Erythroblast (primary cell): ENCODE measurements at places on chromosomes 6 and 20.

DNA sequence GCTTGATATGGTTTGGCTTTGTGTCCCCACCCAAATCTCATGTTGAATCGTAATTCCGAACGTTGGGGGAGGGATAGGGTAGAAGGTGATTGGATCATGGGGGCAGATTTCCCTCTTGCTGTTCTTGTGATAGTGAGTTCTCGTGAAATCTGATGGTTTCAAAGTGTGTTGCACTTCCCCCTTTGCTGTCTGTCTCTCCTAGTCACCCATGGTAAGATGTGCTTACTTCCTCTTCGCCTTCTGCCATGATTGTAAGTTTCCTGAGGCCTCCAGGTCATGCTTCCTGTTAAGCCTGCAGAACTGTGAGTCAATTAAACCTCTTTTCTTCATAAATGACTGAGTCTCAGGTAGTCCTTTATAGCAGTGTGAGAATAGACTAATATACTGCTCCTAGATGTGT, 19.9 kb downstream of the PFDN4 start:
- no peak for DNase-seq

- no peak for DNase-seq
These were observed 104.5 kb downstream of the IBTK start for GRCh38 chr6:82143041-82143481.

GRCh38 chr20:8711501-8711900, 357.4 kb upstream of the PLCB4 start:
- DNase-seq = no peak

DNA sequence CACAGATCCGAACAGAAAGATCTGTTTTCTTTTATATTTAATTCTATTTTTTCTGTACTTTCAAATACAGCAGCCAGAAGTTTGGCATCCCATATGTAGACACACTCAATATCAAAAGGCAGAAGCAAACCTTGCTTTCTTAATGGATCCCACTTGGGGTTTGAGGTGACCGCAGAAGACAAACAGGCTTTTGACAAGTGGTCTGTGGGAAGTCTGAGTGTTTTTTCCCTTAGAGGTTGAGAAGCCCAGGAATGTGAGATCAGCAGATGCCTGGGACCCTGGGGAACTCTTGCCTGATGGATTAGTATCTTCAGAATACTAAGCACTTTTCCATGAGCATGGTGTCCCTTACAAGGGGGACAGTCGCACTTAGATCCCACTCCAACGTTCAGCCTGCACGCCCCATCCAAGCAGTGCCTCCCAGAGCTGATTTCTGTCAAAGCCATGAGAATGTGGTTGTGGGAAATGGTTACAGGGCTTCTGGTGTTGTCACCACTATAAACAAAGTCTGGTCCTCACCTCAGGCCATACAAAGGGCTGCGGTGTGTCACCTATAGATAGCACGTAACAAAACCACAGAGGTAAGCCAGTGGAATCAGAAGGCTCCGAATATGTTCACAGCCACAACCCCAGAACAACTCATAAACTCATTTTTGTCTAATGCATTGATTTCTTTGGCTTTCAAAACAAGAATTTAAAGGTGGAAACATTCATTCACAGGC, 12.7 kb downstream of the IL17F start:
- DNase-seq = no peak

- DNase-seq = no peak
These were observed 611 bp upstream of the TMEM217 start for GRCh38 chr6:37258405-37259105.

DNA sequence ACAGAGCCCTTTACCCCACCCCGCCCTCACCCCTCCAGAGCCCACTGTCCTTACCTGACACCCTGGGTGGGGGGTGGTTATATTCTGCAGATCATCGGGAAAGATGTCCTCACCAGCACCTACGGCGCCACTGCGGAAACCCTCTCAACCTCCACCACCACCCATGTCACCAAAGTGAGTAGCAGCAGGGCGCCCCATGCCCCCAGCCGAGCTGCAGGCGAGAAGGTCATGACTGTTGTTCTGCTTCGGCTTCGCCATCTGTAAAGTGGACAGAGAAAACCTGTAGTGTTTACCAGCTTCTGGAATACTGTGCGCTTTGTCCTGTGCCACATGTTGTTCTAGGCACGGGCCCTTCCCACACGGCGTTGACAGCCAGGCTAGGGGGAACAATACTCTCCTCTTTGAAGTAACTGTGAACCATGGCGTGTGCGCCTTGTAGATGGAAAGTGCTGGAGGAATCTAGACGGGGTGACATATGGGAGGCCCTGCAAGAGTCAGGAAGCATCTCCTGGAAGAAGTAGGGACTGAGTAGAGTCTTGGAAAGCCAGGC, 16.5 kb upstream of the AAR2 start:
- DNase-seq = no peak

DNA sequence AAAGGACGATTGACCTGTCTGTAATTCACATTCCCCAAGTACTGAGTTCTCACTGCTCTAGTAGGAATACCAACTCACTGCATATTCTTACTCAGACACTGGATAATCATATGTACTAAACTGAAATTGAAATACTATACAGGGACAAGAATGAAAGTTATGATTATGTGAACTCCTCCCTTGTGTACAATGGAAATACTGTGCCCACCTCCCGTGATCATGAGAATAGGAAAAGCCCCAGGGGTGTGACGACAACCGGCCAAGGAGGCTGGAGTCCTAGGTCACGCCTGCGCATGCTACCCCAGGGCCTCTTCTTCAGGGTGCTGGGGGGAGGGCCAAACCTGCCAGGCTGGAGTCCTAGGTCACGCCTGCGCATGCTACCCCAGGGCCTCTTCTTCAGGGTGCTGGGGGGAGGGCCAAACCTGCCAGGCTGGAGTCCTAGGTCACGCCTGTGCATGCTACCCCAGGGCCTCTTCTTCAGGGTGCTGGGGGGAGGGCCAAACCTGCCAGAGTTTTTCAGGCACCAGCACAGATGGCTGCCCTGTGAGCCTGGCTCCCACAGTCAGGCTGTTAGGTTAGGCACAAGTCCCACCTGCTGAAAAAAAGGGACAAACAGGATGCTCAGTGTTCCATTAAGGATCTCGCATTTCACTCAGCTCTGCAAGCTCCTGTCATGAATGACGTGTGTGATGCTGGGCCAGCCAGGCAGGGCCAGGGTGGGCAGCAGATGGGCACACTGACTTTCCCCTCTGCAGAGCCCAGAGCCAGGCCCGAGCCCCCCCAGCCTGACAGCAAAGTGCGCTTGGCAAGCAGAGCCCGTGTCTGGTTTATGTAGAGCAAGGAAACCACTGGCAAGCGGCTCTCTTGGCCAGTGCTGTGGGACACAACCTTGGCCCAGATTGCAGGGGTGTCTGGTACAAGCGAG, 107.7 kb downstream of the FOXF2 start:
- DNase-seq = no peak

GRCh38 chr20:24070679-24071078, 82.1 kb upstream of the GGTLC1 start:
- no peak for DNase-seq

DNA sequence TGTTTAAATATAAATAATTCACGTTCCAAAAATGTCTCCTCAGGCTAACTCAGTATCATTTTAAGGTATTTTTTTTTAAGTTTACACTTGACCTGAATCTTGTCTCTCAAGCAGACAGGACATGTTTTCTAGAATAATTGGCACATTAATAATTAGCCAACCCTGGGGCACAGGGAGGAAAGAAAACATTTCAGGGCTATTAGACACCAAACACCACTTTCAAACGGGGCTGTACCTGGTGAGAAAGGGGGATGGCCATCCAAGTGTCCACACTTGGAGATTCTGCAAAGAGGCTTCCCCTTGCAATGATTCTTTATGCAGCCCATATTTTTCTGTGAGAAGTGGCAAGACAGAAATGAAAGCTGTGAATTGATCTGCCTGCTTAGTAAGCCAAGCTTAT, 560.8 kb downstream of the CD109 start:
- DNase-seq = no peak

GRCh38 chr6:154914288-154914687, 80.8 kb upstream of the TIAM2 start:
- no peak for DNase-seq

- DNase-seq = no peak
These were observed 20.2 kb downstream of the ADNP start for GRCh38 chr20:50911030-50911429.

DNA sequence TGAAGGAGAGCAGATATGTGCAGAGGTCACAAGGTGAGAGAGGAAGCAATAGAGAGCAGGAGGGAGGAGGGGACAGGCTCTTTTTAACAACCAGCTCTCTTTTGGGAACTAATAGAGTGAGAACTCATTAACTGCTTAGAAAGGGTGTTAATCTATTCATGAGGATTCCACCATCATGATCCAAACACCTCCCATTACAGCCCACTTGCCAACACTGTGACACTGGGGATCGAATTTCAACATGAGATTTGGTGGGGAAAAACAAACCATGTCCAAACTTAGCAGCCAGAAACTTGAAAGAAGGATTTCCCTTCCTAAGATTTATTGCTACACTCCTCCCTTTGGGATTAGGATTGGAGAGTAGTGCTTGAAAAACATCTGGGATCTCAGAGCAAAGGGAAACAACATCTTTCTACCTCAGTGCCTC, 135.5 kb upstream of the PLCB4 start:
- DNase-seq = no peak

GRCh38 chr6:32883789-32884188, 29.8 kb downstream of the PSMB9 start:
- DNase-seq = no peak

DNA sequence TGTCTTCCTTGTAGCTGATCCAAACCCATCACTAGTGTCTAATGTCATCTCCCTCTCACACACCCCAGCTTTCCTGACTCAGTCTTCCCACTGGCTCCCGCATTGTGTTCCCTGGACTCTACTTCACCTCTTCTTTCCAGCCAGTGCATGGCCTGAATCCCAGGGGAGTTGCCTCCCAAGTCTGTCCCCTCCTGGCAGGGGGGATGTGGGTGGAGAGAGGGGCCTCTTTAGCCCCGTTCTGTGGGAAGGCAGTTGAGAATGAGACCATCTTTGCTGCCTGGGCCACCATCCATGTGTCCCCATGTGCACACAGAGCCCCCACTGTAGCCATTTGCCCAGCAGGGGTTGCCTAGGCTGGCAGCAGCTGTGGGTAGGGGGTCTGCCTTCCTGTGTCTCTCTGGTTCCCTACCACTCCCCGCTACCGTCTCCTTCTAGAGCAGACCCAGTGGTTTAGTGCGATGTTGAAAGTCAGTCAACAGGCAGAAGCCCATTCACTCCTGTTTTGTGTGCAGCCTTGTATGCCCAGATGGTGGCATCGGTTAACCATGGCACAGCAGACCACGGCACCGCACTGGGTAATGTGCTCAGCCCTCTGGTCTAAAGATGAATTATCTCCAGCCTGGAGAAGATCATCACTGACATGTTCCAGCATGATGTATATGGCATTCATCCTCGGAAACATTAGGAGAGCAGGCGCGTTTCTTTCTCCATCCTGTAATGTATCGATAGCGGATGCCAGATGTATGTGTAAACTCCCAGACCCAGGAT, 178.8 kb upstream of the SNX9 start:
- no peak for DNase-seq

- DNase-seq = no peak
These were observed 6.0 kb upstream of the FASTKD5 start for GRCh38 chr20:3165473-3166337.

DNA sequence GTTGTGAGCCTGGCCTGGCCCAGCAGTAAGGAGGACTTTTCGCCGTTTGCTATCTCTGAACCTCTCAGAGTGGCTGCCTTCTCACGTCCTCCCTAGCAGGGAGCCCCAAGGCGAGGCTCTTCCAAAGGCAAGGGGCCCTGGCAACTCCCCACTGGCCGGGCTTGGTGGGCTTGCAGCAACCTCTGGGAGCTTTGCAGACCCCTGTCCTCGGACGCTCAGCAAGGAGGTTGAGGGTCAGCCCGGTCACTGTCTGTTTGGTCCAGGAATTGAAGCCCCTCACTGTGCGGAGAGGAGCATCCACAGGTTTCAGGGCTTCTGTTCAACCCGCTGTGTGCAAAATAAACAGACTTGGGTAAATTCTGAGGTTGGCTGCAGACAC, 28.2 kb upstream of the TBXT start:
- DNase-seq = no peak

- DNase-seq = no peak
These were observed 1.4 kb upstream of the RNF8 start for GRCh38 chr6:37352384-37352783.

- DNase-seq = no peak
These were observed 646.9 kb upstream of the FLRT3 start for GRCh38 chr20:14984305-14984704.

DNA sequence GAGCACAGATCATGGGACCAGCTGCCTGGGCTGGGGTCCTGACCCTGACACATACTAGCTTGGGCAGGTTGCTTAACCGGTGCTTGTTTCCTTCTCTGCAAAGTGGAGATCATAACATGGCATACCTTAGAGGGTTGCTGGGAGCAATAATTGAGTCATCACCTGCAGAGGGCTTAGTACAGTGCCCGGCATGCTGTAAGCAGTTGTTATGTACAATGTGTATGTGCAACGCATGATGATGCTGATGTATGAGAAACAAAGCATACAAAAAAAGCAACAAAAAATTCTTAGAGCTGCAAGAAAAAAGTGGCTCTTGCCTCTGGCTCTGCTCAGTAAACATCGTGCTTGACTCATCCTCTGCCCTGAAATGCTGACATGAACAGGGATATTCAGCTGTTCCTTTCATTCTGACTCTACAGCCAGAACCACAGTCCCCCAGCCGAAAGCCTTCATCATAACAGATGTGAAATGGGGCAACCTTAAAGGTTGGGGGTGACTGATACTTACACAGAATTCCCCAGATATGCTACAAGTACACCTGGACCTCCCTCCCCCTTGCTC, 91.7 kb downstream of the CLIC5 start:
- no peak for DNase-seq

DNA sequence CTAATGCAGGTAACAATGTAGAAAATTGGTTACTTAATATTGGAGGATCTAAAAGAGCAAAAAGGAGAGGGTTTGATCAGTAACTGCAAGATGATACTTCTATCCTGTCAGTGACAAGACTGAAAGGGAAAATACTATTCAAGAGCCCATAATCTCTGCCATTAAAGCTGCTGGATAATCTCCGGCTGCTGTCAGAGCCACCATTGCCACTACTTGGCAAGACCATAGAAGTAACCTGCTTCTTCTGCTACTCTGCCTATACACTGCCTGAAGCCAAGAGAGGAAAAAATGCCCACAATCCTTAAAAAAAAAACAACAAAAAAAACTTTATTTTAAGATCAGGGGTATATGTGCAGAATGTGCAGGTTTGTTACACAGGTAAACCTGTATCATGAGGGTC, 386.5 kb upstream of the ID4 start:
- no peak for DNase-seq

DNA sequence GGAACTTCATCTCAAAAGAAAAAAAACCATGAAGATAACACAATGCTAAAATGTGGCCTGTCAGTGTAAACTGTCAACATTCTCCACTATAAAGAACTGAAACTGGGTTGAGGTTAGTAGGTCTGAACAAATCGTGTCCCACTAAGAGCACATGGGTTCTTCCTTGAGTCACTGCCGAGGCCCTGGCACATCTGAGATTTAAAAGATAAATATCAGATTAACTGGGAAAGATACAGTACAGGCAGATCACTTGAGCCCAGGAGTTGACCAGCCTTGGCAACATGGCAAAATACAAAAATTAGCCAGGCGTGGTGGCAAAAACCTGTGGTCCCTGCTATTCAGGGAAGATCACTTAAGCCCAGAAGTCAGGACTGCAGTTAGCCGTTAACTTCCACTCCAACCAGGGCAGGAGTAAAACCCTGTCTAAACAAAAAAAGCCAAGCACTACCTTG, 5.6 kb downstream of the EEF1A1 start:
- DNase-seq = peak; percentile 59
